ENCODE measurements at places on chromosomes 16 and 17.

- peak; percentile 0 for DNase-seq
Observed at GRCh38 chr16:63289834-63290460, 1253.7 kb upstream of the CDH8 start.

- no peak for DNase-seq
Observed at GRCh38 chr17:62156949-62157348, 91.9 kb upstream of the MED13 start.

- DNase-seq, result no peak
Observed at GRCh38 chr16:66147291-66147690, 219.2 kb upstream of the CDH5 start.

- DNase-seq, result no peak
Observed at GRCh38 chr17:45291171-45291805, 25.5 kb downstream of the MAP3K14 start.

DNA sequence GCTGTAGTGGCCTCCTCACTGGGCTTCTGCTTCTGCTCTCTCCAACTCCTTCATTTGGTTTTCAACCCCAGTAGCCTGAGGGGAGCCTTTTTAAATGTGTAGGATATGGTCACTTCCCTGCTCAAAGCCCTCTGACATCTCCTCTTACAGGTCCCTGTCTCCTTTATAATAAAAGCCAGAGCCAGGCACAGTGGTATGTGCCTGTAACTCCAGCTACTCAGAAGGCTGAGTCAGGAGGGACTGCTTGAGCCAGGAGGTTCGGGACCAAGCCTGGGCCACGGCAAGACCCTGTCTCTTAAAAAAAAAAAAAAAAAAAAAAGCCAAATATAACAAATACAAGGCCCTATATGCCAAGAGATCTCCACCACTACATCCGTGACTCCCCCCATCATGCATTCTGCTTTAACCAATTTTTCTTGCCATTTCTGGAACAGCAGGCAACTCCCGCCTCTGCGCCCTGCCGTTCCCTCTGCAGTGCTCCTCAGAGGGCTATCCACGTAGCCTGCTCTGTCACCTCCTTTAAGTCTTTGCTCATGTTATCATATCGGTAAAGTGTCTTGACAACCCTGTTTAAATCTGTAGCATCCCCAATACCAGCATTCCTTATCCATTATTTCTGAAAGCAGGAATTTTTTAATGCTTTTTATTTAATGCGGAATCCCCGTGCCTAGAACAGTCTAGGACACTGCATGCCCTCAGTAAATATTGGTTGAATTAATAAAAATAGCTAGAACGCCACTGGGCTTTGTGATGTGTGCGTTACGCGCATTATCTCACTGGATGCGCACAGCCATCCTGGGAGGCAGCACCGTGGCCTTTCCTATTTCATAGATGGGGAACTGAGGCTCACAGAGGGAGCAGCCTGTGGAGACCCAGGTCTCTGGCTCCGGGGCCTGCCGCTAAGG lies 9.5 kb downstream of the ZNF771 start:
- no peak for DNase-seq

GRCh38 chr16:75052481-75053202 lies 53.8 kb downstream of the ZNRF1 start:
- DNase-seq, result no peak

- DNase-seq, result no peak
Observed at GRCh38 chr16:65510850-65511249, 389.0 kb upstream of the CDH11 start.

- no peak for DNase-seq
Observed at GRCh38 chr17:1914661-1915083, 84.9 kb downstream of the RPA1 start.
